ENCODE measurements at places on chromosomes 13 and 19.

GRCh38 chr19:41193430-41194156, 574 bp downstream of the CYP2S1 start:
- no peak for DNase-seq

DNA sequence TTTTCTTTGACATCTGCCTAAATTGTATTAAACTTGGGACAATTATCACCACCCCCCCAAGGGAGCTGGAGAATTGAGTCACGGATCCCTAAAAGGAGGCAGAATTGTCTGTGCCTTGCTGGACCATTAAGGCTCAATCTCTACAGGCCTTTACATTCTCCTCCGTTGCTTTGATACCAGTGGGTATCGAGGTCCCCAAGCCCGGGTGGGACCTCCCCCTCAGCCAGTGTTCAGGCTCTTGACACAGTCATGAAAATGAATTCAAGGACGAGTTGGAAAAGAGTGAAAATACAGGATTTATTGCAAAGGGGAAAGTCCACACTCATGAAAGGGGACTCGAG, 5.6 kb downstream of the PPP1R15A start:
- no peak for DNase-seq

GRCh38 chr19:54107876-54108490, 5.3 kb downstream of the NDUFA3 start:
- DNase-seq = no peak

DNA sequence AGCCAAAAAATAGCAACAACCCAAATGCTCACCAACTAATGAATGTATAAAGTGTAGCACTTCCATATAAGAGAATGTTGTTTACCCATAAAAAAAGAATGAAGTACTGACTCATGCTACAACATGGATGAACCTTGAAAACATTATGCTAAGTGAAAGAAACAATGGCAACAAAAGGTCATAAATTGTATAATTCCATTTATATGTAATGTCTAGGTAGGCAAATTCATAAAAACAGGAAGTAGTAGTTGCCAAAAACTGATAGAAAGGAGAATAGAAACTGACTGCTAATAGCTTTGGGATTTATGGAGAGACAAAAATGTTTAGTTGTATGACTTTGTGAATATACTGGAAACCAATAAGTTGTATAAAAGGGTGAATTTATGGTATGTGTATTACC, 21.6 kb downstream of the MYCBP2 start:
- no peak for DNase-seq

DNA sequence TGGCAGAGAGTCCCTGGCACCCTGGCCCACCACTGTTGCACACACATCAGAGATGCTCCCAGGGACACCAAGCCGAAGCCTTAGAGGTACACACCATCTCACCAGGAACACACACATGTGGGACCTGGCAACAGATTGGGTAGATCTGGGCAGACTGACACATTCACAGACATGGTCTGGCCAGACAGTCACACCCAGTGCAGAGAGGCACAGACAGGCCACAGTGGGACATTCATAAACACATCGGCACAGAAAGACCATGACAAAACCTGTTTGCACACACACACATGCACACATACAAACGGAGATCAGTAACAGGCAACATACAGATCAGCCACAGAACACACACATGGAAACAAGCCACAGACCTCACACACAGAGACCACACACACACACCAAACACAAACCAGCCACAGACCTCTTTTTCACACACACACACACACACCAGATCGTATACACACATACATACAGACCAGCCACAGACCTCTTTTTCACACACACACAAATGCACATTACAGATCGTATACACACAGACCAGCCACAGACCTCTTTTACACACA, 6.3 kb upstream of the JUNB start:
- DNase-seq = no peak

GRCh38 chr19:32336259-32337083, 8.9 kb upstream of the ZNF507 start:
- no peak for DNase-seq

- no peak for DNase-seq
Measured at GRCh38 chr19:6412447-6413091, 12.0 kb downstream of the KHSRP start.
